ENCODE measurements at places on chromosomes 3 and 15.

DNA sequence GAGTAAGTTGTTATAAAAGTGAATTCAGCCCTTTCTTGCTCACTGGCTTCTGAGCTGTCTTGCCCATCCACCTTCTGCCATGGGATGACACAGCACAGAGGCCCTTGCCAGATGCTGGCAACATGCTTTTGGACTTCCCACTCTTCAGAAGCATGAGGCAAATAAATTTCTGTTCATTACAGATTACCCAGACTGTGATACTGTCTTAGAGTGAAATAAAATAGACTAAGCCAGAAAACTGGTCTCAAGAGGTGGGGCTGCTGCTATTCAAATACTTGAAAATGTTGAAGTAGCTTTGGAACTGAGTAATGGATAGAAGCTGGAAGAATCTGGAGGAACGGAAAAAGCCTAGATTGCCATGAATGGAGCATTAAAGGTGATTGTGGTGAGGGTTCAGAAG is 170.4 kb downstream of the ZMAT3 start:
- no peak for DNase-seq

- no peak for DNase-seq
Measured at GRCh38 chr15:75662823-75663519, 15.3 kb downstream of the SNX33 start.

- no peak for DNase-seq
Measured at GRCh38 chr3:171101982-171102641, 75.6 kb upstream of the SLC2A2 start.

DNA sequence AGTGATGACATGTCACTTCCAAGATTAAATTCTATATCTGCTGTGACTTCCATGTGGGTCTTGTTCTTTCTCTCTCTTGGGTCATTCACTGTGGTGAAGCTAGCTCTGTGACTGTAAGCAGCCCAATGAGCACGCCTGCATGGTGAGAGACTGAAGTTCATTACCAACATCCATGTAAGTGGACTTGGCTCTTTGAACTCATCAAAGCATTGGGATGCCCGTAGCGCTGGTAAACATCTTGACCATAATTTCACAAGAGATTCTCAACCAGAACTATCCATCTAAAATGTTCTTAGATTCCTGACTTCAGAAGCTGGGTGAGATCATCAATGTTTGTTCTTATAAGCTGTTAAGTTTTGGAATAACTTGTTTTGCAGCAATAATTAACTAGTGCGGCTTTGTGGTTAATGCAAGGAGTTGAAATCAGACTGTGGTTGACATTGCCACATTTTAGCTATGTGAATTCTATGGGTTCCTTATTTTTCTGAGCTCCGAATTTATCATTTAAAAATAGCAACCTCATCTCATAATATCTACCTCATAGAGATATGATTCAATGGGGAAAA is 31.6 kb upstream of the LRRC3B start:
- DNase-seq, result no peak

DNA sequence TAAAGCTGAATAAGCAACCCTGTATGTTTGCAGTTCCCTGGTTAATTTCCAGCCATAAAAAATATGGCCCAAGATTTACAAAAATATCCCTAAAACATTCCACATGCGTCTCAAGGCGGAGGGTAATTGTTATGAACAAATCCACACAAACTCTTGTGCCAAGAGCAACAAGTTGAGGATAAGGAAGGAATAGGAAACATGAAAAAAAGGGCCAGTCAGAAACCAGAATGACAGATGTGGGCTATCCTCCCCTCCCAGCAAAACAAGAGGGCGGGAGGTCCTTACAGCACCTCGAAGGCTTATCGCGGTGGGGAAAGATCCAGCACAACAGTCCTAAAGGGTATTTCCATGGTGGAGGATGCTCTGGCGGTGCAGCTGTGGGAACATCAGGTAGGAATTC is 155.6 kb upstream of the HES1 start:
- DNase-seq, result no peak

DNA sequence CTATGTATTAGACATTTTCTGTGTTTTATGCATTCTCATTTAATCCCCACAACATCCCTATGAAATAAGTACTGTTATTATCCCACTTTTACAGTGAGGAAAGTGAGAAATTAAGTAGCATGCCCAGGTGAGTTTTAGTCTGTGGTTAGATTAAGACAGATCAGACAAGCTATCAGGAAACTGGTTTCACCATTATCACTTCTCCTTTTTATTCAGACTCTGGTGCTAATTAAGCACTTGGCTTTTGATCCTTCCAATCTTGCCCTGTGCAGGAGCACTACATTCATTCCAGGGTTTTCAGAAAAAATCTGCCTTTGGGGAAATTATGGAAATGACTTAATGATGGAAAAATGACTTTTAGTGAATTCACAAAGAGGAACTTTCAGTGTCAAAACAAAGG is 115.2 kb downstream of the TMEM108 start:
- DNase-seq, result no peak

DNA sequence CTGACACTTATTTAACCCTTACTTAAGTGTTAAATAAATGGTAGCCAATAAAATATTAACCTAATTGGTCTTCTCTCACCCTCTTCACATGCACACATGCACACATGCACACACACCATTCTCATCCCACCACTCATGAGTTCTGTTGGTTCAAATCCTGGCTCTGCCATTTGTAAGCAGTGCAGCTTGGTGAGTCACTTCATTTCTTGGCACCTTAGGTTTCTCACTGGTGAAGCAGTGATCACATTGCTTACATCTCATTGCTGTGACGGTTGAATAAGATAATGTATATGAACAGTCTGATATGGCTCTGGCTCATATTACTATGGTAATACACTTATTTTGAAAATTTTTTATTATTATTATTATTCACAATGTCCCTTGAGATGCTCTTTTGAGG is 33.8 kb downstream of the RIOX2 start:
- DNase-seq, result no peak

DNA sequence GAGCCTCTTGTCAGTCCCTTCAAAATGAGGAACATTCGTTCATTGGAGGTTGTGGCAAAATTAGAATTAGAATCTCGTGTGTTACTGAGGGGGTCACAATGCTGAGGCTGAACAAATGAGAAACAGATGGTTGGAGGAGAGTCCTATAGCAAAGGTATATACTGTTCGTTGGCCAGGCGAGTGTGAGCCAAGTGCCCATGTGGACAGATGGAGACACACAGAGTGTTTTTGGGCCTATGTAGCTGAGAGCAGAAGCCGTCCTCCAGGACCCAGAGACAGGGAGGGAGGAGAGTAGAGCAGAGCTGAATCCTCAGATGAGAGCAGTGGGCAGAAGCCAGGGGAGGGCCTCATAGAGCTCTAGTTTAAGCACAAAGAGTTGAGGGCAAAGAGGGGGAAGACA is 98.9 kb downstream of the NR1D2 start:
- no peak for DNase-seq

DNA sequence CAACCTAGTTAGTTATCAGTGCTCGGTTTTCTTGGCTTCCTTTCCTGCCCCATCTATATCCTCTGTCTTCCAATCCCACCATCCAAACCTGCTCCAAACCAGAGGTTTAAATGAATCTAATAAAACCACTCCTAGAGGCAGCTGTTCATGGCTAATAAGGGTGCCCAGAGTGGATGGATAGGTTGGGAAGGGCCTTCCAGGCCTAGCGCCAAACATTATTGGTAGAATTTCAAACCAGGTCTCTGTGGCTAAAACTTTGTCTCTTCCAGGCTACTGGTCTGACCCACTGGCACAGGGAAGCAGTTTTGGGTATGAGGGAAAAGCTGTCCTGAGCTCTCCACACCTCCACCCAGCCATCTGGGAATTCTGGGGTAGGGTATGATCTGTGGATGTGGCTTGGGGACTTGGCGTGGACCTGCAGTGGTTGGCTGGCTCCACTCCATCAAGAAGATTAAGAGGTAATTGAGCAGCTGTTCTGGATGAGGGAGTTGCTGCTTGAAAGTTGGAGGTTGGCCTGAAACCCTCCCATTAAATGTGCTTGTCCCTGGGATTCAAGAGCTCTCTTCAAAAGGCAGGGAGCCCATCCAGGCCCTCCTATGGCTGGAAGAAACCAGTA is 29.3 kb upstream of the INSYN1 start:
- no peak for DNase-seq

GRCh38 chr3:133136114-133137041 is 98.2 kb downstream of the TMEM108 start:
- no peak for DNase-seq

Measured in spleen (tissue), 13 donors.